HT-29 (cell line): ENCODE measurements at places on chromosomes 4 and X. TPM values are rescaled to one million over a fixed set of nuclear protein-coding genes. Genes with fewer than 3 reads are reported as not detected.

DNA sequence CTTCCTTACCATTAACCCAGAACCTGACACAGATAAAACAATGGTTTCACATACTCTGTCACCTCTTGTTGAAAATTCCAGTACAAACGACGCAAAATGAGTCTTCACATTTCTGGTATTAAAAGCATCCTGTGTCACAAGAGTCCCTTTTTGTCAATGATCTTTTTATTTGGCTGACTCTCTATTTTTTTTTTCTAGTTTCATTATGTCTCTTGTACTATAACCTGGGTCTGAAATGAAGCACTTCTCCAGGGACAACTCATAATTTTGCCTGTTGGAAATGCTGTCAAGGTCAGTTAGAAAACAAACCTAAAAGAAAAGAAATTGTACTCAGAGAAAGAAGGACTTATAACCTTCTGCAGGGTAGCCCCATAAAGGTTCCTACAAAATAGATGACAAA is 93.1 kb downstream of the NR3C2 start:
- no peak for DNase-seq

DNA sequence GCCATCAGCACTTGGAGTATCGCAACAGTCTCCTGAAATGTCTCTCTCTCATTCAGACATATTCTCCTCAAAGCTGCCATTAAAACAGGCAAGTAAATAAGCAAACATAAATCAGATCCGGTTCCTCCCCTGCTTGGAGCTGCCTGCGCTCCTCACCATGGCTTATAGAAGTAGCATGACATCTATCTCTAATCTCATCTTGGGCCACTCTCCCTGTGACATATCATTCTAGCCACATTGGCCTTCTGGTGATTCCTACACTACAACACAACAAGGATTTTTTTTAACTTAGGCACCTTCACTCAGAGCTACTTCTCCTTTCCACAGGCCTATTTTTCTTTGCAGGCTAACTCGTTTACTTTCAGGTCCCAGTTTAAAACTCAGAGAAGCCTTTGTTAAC is 387.9 kb downstream of the ARHGAP24 start:
- no peak for DNase-seq

The TEX13B gene
- not detected in 2 replicates for total RNA-seq

DNA sequence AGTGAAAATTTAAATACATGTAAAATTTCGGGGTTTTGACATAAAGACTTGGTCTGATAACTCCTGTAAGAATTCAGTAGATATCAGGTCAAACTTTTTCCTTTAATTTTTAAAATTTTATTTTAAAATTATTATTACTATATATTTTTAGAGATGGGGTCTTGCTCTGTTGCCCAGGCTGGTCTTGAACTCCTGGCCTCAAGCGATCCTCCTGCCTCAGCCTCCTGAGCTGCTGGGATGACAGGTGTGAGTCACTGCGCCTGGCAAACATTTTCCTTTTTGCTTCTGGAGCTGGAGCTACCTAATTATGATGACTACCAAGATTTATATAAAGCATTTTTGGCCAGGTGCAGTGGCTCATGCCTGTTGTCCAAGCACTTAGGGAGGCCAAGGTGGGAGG is 37.3 kb downstream of the KLHL15 start:
- no peak for DNase-seq

GRCh38 chrX:2781226-2781571 is 29.4 kb downstream of the XG start:
- no peak for DNase-seq

The STPG2 gene
- not detected in 2 replicates for total RNA-seq

GRCh38 chrX:150903110-150903508 is 4.6 kb upstream of the CD99L2 start:
- no peak for DNase-seq
